CD8-positive, alpha-beta memory T cell (primary cell): ENCODE measurements at places on chromosomes 2 and 18. TPM values are rescaled to one million over a fixed set of nuclear protein-coding genes. Genes with fewer than 3 reads are reported as not detected.

REG1B gene
- total RNA-seq = not detected

- no peaks in the 10 kb centered on the region for H3K27me3 ChIP-seq
- DNase-seq = no peak
- H3K4me1 ChIP-seq = no peaks in the 10 kb centered on the region
- no peak overlapping the region for H3K4me3 ChIP-seq
Observed at GRCh38 chr2:128520791-128521190, 202.1 kb upstream of the HS6ST1 start.

DNA sequence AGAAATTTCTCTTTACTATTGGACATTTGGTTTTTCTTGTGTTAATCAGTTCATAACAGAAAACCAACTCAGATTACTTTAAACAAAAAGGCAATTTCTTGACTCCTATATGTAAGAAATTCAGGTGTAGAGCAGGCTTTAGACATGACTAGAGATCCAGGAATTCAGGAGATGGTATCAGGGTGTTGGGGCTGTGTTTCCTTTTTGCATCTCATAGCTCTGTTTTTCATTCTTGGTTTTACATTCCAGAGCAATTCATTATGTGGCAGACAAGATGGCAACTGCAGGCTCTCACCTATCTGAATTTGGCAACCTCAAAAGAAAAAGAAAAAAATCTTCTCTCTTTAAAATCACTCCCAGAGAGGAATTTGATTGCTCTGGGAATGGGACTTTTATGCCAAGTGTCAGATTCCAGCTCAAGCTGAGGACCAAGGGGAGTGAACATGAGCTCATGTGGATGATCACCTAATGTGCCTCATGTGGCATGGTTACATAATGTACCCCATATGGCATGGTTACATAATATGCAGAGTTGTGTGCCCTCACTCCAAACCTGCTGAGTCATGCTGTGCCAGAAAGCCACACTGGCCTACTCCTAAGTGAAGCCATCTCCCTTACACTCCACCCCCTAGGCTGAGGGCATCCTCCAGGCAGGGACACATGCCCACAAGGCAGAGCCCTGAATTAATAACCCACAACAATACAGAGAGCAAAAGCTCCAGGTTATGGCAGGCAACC, 282.7 kb downstream of the MBD2 start:
- H3K27me3 ChIP-seq = no peaks in the 10 kb centered on the region
- no peak for DNase-seq
- no peaks in the 10 kb centered on the region for H3K4me1 ChIP-seq
- H3K36me3 ChIP-seq = no peaks in the 10 kb centered on the region
- no peak overlapping the region for H3K4me3 ChIP-seq

GRCh38 chr2:234670806-234671205, 173.9 kb upstream of the ARL4C start:
- H3K27me3 ChIP-seq = no peaks in the 10 kb centered on the region
- H3K36me3 ChIP-seq = no peaks in the 10 kb centered on the region
- H3K27ac ChIP-seq = no peak overlapping the region
- DNase-seq = no peak
- no peaks in the 10 kb centered on the region for H3K4me1 ChIP-seq
- no peak overlapping the region for H3K4me3 ChIP-seq

DNA sequence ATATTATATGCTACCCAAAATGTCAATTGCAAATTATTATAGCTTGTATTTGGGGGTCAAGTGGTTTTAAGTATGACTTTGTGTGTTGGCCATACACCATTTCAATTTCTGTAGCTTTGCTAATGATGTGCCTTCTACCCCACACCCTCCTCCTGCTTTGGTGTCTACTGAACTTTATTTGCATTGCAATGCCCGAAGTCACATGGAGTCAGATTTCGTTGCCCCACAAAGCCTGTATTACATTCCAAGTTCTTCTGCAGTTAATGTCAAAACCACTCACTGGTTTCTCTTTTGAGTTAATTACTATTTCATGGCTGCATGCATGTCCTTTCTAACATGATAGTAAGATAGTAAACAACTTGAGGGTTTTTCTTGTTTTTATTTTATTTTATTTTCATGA, 528.9 kb downstream of the RIT2 start:
- no peak for DNase-seq
- no peaks in the 10 kb centered on the region for H3K36me3 ChIP-seq
- no peaks in the 10 kb centered on the region for H3K4me1 ChIP-seq
- no peak overlapping the region for H3K27ac ChIP-seq
- no peaks in the 10 kb centered on the region for H3K27me3 ChIP-seq

DNA sequence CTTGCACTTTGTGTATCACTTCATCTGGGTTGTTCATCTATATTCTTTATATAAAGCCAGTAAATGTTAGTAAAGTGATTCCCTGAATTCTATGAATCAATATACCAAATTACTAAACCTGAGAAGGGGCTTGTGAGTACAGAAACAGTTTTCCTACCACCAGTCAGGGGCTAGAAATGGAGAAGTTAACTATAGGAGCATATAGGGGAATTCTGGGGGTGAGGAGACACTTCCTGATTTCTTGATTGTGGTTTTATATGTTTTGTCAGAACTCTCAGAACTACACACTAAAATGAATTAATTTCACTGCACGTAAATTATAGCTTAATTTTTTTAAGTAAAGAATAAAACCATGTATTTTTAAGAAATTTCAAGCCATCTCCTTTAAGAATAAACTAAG, 93.7 kb downstream of the SESTD1 start:
- no peak overlapping the region for H3K4me3 ChIP-seq
- no peaks in the 10 kb centered on the region for H3K27me3 ChIP-seq
- no peaks in the 10 kb centered on the region for H3K36me3 ChIP-seq
- no peak overlapping the region for H3K27ac ChIP-seq
- no peak for DNase-seq

DNA sequence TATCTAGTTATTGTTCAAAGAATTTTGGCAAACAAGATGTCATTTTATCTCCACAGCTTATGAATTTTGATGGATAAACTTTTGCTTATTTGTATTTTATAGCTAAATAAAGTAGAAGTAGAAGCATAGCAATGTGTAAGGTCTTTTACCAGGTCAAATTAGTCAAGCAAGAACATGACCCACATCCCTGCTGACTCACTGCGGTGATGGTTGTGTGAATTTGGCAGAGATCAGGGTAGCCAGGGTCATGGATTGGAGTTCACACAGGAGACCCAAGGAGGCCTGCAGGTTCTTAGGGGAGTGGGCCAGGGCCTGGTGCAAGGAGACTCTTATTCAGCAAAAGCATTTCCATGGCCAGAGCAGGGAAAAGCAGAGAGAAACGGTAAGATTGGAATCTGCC, 18.7 kb downstream of the SP140 start:
- H3K4me1 ChIP-seq = no peaks in the 10 kb centered on the region
- DNase-seq = no peak
- peaks cover 13% of the 10 kb centered on the region for H3K36me3 ChIP-seq
